ENCODE measurements at places on chromosomes 4 and X. TPM values are rescaled to one million over a fixed set of nuclear protein-coding genes. Genes with fewer than 3 reads are reported as not detected.

CT55 gene
- total RNA-seq = not detected

FAM241A gene
- total RNA-seq = 2.3 TPM

CPZ gene
- total RNA-seq = not detected

MAGEB17 gene
- total RNA-seq = not detected

ADH7 gene
- not detected for total RNA-seq

AMBN gene
- not detected for total RNA-seq

SLC7A11 gene
- total RNA-seq = 5.2 TPM

MXRA5 gene
- total RNA-seq = not detected

ANXA5 gene
- 142 TPM for total RNA-seq

NLRP2B gene
- not detected for total RNA-seq

TADA2B gene
- total RNA-seq = 16.9 TPM

GRCh38 chrX:123803331-123803983, 56.4 kb upstream of the XIAP start:
- H3K27ac ChIP-seq = no peak overlapping the region
- no peak overlapping the region for H3K4me3 ChIP-seq
- H3K4me1 ChIP-seq = peaks cover 6% of the 10 kb centered on the region
- peak; percentile 41 for DNase-seq
- H3K27me3 ChIP-seq = no peaks in the 10 kb centered on the region
- no peaks in the 10 kb centered on the region for H3K36me3 ChIP-seq

DNA sequence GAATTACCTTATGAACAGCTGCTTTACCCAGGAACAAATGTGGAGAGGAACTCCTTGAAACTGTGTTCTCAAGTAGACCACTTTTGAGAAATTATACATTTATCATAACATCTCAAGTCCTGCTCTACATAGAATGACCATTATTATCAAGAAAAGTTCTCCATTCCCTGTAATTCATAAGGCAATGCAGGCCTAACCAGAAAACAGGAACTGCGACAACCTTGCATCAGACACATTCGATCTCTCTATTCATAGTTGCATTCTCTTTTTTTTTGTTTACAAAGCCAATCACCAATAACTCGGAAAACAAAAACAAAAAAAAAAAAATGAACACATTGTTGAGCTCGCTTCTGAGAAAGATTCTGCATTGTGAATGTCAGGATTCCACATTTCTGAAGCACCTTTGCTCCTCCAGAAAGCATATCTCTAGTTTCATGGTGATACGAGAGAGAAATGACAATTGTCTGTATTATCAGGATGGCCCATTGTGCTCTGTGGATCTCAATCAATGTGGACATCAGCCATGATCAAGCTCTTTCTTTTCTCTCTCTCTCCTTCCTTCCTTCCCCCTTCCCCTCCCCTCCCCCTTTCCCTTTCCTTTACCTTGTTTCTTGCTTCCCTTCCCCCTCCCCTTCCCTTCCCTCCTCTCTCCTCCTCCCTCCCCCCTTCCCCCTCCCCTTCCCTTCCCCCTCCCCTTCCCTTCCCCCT, 32.4 kb upstream of the CD99 start:
- H3K27ac ChIP-seq = no peak overlapping the region
- H3K4me3 ChIP-seq = no peak overlapping the region
- no peak for DNase-seq
- peaks cover 3% of the 10 kb centered on the region for H3K36me3 ChIP-seq
- no peaks in the 10 kb centered on the region for H3K27me3 ChIP-seq
- no peaks in the 10 kb centered on the region for H3K4me1 ChIP-seq

DNA sequence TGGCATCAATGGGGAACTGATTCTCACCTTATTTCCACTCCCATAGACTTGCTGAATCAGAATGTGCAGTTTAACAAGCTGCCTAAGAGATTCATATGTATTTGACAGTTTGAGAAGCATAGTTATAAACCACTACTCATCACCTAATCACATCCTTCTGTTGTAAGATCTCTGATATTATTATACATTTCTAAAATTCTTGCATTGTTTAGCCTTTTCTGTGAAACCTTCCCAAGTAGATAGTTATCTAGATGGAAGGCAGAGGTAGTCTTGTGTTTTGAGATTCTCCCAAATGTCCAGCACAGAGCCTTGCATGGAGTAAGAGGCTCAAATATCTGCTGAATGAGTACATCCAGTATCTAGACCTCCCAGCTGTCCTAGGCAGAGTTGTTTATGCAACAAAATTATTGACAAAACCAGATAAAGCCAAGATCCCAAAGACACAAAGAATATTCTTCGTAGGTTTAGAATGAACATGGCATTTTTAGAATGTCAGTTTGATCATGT, 227.3 kb downstream of the KDR start:
- DNase-seq = no peak
- no peaks in the 10 kb centered on the region for H3K27me3 ChIP-seq
- H3K27ac ChIP-seq = no peak overlapping the region
- no peaks in the 10 kb centered on the region for H3K36me3 ChIP-seq

DNA sequence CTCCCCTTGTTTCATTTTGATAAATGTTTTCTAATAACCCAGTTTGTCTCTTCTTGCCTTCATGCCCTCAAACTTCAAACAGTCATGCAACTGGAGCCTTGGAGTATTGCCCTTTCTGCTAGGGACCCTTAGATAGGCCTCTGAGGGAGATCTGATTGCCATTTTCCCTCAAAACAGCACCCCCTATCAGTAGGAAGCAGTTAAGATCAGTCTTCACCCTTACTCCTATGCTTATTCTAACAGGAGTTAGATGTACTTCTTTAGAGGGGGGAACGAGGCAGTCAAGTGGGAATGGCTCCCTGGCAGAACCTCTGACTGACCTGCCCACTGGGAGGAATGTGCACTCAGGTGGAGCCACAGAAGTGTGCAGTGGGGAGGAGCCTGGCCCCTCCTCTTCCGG, 74.1 kb downstream of the FAM47A start:
- no peak for DNase-seq
- H3K27me3 ChIP-seq = no peaks in the 10 kb centered on the region
- no peak overlapping the region for H3K27ac ChIP-seq
- no peaks in the 10 kb centered on the region for H3K4me1 ChIP-seq
- H3K36me3 ChIP-seq = no peaks in the 10 kb centered on the region
- H3K4me3 ChIP-seq = no peak overlapping the region

DNA sequence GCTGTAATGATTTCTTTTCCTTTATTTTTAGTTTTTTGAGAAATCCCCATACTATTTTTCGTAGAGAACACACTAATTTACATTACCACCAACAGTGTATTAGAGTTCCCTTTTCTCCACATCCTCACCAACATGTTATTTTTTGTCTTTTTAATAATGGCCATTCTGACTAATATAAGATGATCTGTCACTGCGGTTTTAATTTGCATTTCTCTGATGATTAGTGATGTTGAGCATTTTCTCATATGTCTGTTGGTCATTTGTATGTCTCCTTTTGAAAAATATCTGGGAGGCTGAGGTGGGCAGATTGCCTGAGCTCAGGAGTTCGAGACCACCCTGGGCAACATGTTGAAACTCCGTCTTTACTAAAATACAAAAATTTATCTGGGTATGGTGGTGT, 30.2 kb downstream of the SPINK2 start:
- no peaks in the 10 kb centered on the region for H3K36me3 ChIP-seq
- DNase-seq = no peak
- no peak overlapping the region for H3K4me3 ChIP-seq

- no peak overlapping the region for H3K4me3 ChIP-seq
- H3K36me3 ChIP-seq = peaks cover 3% of the 10 kb centered on the region
- DNase-seq = peak; percentile 71
- H3K27me3 ChIP-seq = peaks cover 7% of the 10 kb centered on the region
Observed at GRCh38 chr4:182808673-182809416, 108.3 kb downstream of the DCTD start.

DNA sequence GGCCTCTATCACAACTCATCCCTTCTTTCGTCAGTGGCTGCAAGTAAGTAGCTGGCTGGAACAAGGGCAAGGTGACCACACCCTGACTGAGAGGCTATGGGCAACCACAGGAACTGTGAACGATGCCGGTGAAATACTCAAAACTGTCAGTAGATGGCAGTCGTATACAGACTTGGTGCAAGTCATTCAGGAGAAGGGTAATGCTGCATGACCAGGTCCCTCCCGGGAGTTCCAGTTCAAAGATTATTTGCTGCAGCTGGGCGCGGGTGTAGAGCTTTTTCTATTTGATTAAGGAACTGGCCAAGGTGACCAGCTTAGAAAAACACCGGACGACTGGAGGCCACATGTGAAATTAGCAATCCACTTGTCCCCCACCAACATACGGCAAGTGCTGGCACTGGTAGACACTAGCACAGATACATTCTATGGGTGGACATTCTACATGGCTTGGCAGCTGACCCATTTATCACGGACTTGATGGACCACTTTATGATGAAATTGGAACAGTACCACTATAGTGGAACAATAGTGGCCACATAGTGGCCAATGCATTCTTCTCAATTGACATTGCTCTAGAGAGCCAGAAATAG, 726.6 kb downstream of the TRAM1L1 start:
- H3K36me3 ChIP-seq = no peaks in the 10 kb centered on the region
- DNase-seq = peak; percentile 46
- H3K27ac ChIP-seq = no peak overlapping the region
- no peaks in the 10 kb centered on the region for H3K27me3 ChIP-seq
- H3K4me3 ChIP-seq = no peak overlapping the region
- no peaks in the 10 kb centered on the region for H3K4me1 ChIP-seq

DNA sequence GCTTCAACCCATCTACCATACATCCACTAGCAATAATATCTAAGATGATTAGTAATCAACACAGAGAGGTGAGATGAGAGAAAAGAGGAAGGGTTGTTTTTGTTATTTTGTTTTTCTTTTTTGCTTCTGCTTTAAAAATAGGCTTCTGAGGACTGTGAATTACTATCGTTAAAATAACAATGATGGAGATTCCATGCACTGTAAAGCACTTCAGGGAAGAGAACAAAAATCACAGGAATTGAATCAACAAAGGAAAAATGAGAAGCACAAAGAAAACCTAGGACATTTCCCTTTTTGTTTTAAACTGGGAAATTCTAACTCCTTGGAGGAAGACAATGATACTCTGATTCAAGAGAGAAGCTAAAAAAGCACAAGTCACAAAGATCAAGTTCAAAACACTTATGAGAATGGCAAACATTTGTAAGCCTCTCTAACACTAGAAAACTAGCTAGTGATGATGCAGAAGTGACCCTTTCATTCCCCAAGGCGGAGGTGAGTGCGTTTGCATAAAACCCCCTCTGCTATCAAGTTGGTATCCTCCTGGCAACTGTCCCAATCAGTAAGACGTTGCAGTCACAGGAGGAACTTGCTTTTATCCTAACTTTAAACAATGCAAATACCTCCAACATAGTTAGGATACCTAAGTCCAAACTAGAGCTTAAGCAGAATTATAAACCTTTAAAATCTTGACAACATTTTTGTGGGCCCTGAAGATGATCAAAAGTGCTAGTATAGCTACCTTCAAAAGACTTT, 308.5 kb downstream of the CAMK2D start:
- peaks cover 24% of the 10 kb centered on the region for H3K36me3 ChIP-seq
- no peak overlapping the region for H3K4me3 ChIP-seq
- H3K27ac ChIP-seq = no peak overlapping the region
- no peak for DNase-seq

- peaks cover 86% of the 10 kb centered on the region for H3K4me1 ChIP-seq
- peak overlapping the region; percentile 37 for H3K4me3 ChIP-seq
- H3K27ac ChIP-seq = peak overlapping the region; percentile 83
Observed at GRCh38 chr4:123415977-123416376, 19.4 kb downstream of the SPRY1 start.

GRCh38 chr4:158724637-158725036, 1.4 kb upstream of the PPID start:
- H3K4me1 ChIP-seq = peaks cover 65% of the 10 kb centered on the region
- H3K27me3 ChIP-seq = no peaks in the 10 kb centered on the region
- H3K4me3 ChIP-seq = peak overlapping the region; percentile 88
- H3K27ac ChIP-seq = peak overlapping the region; percentile 98
- DNase-seq = no peak

GRCh38 chr4:37475087-37475486, 211.1 kb downstream of the RELL1 start:
- DNase-seq = no peak
- H3K36me3 ChIP-seq = no peaks in the 10 kb centered on the region
- H3K27ac ChIP-seq = no peak overlapping the region
- peaks cover 43% of the 10 kb centered on the region for H3K27me3 ChIP-seq
- H3K4me3 ChIP-seq = no peak overlapping the region
- no peaks in the 10 kb centered on the region for H3K4me1 ChIP-seq

DNA sequence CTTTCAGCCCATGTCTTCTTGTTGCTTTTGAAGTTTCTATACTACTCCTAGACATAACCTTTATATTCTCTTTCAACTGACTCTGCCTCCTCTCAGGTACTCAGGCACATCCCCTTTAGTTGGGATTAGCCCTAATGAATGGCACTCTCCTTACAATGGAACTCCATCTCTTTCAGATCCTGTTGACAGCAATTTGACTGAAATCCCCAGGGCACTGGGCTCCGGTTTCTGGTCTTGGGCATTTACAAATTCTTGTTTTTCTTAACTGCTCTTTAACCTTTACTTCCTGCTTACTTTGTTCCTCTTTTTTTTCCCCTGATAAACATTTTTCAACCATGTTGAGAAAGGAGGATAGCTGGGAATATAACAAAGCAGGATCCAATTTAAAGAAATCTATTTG, 68.9 kb downstream of the ENOX2 start:
- no peaks in the 10 kb centered on the region for H3K27me3 ChIP-seq
- H3K27ac ChIP-seq = no peak overlapping the region
- peaks cover 2% of the 10 kb centered on the region for H3K4me1 ChIP-seq
- H3K36me3 ChIP-seq = peaks cover 2% of the 10 kb centered on the region

GRCh38 chr4:68182382-68182820, 52.7 kb upstream of the TMPRSS11F start:
- H3K27me3 ChIP-seq = peaks cover 6% of the 10 kb centered on the region
- H3K4me3 ChIP-seq = no peak overlapping the region
- no peaks in the 10 kb centered on the region for H3K36me3 ChIP-seq
- DNase-seq = no peak

- H3K4me1 ChIP-seq = peaks cover 10% of the 10 kb centered on the region
- H3K27me3 ChIP-seq = peaks cover 8% of the 10 kb centered on the region
- peaks cover 3% of the 10 kb centered on the region for H3K36me3 ChIP-seq
- no peak for DNase-seq
- no peak overlapping the region for H3K27ac ChIP-seq
Observed at GRCh38 chr4:3385711-3386420, 55.9 kb upstream of the HGFAC start.

DNA sequence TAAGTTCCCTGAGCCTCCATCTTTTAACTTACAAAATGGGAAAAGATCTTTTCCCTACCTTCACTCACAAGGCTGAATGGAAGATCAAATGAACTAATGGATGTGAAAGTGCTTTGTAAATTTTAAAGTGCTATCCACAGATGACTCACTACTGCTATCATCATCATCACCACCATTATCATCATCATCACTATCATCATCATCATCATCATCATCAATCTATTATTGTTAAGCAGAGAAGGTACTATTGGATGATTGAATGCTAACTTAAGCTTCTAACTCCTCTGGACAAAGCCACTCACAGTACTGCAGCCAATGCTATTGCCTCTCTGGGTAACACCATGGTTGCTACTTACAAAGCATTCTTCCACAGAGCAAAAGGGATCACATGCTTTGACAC, 1.9 kb downstream of the FRMD7 start:
- DNase-seq = no peak
- no peak overlapping the region for H3K4me3 ChIP-seq
- H3K4me1 ChIP-seq = no peaks in the 10 kb centered on the region
- H3K27me3 ChIP-seq = no peaks in the 10 kb centered on the region
- no peak overlapping the region for H3K27ac ChIP-seq

GRCh38 chr4:176921256-176921655, 128.5 kb upstream of the VEGFC start:
- no peak for DNase-seq
- H3K27me3 ChIP-seq = no peaks in the 10 kb centered on the region
- H3K4me3 ChIP-seq = no peak overlapping the region
- H3K27ac ChIP-seq = no peak overlapping the region
- no peaks in the 10 kb centered on the region for H3K4me1 ChIP-seq
- no peaks in the 10 kb centered on the region for H3K36me3 ChIP-seq
